ENCODE measurements at places on chromosomes 13 and 19.

DNA sequence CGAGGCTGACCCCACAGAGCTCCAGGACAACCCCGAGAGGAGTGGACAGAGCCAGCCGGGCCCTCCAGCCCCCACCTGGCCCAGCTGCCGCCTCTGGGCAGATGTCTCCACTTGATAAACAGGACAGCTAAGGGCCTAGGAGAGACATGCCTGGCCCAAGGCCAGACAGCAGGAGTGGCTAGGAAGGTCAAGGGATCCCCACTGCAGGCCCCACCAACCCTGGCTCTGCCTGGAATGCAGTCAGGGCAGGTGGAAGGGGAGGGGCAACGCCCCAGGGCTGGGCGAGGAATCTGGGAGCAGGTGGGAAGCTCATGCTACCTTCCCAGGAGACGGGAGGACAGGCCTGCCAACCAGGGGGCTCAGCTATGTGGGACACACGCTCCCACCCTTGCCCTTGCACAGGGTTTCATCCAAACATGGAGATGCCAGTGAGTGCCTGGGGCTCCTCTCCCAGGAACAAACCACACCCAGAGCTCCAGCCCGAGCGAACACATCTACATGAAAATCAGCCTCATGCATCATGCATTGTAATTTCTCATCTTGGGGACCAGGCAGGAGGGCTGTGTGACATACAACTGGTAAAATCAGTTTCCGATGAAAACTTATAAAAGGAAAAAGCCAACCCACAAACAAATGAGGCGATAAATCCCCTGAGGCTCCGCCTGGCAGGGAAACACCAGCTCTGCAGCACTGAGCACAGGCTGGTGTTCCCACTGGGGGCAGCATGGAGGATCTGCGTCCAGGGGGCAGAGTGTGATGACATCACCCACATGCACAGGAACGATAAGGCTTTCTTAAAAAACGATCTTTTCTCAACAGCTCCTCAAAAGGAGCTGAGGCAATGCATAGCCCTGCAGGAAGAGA, 25.0 kb downstream of the SH3GL1 start:
- DNase-seq = no peak

GRCh38 chr19:13057744-13058143, 44.9 kb downstream of the LYL1 start:
- DNase-seq = no peak

- DNase-seq = no peak
Observed at GRCh38 chr19:8530061-8530679, 16.2 kb upstream of the ZNF414 start.

- no peak for DNase-seq
Observed at GRCh38 chr13:76225815-76226489, 589.8 kb downstream of the LMO7 start.

DNA sequence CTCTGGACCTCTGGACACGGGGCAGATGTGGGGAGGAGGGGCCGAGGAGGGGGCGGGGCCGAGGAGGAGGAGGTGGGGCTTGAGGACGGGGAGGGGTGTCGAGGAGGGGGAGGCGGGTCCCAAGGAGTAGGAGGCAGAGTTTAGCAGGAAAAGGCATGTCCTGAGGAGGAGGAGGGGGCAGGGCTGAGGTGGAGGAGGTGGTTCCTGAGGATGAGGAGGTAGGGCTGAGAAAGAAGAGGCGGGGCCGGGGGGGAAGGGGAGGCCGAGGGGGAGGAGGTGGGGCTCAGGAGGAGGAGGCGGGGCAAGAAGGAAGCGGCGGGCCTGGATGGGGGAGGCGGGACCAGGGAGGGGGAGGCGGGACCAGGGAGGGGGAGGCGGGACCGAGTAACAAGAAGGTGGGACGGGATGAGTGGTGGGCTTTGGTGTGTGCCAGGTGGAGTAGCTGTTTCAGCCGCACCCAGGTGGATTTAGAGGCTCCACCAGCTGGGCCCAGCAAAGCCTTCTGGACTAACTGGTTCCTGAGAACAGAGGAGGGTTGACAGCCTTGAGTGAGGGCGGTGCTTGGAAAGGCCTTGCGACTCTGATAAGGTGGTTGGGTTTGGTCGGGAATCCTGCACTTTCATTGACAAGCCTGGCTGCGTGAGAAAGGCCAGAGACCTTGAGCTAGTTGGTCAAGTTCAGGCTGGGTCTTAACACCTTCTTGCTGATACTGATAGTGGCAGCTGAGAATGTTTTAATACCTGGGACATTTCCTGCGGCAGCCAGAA, 7.7 kb downstream of the TECR start:
- DNase-seq = no peak

- DNase-seq = no peak
Observed at GRCh38 chr13:37365496-37365895, 233.1 kb downstream of the POSTN start.

DNA sequence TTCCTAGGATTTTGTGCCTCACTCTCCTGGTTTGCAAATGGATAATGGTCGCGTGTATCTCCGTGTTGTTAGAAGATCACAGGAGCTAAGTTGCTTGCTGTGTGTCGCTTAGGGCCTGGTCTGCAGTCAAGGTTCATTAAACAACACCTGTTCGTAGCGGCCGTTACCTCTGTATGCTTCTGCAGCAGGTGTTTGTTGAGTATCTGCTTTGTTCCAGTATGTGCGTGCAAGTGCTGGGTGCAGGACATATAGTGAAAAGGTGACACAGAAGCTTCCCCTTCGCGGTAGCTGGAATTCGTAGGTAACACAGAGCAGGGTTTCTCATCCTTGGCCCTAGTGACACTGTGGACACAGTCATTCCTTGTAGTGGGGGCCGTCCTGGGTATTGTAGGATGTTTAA, 5.4 kb downstream of the MED25 start:
- no peak for DNase-seq

DNA sequence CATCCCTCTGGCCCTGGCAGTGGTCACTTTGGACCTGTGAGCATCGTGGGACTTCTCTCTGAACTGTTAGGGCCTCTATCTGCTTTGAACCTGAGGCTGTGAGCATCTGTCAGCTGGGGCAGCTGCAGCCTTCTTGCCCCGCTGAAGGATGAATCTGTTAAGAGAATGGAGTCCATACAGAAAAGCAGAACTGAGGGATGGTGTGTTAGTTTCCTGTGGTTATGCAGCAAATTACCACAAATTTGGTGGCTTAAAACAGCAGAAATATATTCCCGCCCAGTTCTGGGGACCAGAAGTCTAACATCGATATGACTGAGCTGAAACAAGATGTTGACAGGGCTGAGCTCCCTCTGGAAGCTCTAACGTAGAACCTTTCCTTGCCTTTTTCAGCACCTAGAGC, 1.6 kb upstream of the ZNF497 start:
- no peak for DNase-seq

- no peak for DNase-seq
Observed at GRCh38 chr13:38670627-38671026, 16.2 kb upstream of the FREM2 start.

DNA sequence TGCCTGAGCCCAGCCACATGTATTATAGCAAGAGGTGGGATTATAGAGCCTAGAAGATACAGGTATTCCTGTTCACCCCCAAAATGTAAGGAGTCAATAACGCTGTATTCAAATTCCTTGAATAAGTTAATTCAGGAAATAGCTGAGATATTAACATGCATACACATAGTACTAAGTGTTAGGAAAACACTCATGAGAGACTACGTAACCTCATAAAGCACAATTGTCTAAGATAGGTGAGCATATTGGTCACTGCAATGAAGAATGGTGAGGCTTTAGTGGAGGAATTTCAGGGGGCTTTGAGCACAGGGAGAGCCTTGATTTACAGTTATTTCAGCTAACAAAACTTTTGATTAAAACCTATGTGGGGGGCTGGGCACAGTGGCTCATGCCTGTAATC, 161.6 kb downstream of the LMO7 start:
- DNase-seq = no peak

DNA sequence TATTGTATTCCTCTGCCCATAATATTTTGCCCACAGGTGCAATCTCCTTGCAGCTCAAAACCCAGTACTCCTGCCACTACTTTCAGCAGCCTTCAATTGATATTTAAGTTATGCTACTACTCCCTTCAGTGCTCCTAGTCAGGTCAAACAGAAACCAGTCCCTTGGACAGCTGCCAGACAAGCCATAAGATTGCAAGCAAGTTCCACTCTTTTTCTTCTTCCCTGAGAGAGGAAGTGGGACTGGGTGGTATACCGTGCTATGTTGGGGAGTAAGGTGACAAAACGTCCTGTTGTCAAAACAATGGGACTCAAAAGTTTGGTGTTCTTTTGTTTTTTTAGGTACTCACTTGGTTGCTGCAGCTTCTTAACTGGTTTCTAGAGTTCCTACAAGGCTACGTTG, 63.1 kb upstream of the FRY start:
- DNase-seq = no peak

GRCh38 chr13:51225029-51225428, 2.8 kb downstream of the FAM124A start:
- no peak for DNase-seq

GRCh38 chr19:4357095-4357797, 13.9 kb downstream of the MPND start:
- no peak for DNase-seq

DNA sequence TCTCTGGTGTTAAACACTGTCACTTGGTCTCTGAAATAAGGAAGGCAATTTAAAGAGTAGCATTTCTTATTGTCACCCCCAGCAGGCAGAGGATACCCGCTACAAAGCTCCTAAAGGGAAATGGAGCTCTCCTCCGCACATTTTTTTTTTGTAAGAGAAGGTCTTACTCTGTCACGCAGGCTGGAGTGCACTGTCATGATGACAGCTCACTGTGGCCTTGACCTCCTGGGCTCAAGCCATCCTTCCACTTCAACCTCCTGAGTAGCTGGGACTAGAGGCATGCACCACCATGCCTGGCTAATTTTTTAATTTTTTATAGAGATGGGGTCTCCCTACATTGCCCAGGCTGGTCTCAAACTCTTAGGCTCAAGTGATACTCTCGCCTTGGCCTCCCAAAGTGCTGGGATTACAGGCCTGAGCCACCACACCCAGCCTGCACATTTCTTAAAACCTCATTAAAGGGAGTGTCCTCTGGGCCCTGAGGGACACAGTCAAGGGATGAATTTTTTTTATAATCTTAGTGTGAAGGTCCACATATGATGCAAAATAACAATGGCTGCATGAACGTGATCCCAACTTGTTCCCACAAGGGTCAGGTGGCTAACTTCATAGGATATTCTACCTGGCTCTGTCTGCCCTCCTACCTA, 32.1 kb downstream of the SLC25A30 start:
- no peak for DNase-seq

GRCh38 chr13:110576070-110576394, 14.5 kb upstream of the RAB20 start:
- DNase-seq = no peak

GRCh38 chr19:1489463-1490310, 463 bp downstream of the PCSK4 start:
- DNase-seq = no peak

GRCh38 chr13:100620792-100621191, 32.2 kb upstream of the GGACT start:
- DNase-seq = no peak

- DNase-seq = no peak
Observed at GRCh38 chr13:61477619-61478018, 62.0 kb upstream of the PCDH20 start.

- no peak for DNase-seq
Observed at GRCh38 chr13:41827507-41828213, 133.2 kb downstream of the VWA8 start.

GRCh38 chr13:112779856-112780604, 90.2 kb downstream of the ATP11A start:
- DNase-seq = no peak

DNA sequence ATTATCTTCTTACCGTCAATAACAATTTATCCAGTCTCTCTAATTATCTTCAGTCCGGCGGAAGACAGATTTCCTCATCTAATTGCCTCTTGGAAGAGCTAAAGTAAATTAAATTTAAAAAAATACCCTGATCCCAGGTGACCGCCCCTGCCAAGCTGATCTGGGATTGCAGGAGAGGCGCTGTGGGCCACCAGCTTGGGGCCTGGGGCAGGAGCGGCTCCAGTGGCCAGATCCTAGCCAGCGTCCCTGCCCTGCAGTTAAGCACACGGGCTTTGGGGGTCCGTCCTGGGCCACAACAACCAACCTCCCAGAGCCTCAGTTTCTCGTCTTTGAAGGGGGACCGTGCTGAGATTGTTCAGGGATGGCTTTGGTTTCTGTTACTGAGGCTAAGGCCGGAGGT, 12.4 kb upstream of the TMEM255B start:
- DNase-seq = no peak

- peak; percentile 53 for DNase-seq
Observed at GRCh38 chr19:806815-807421, 9.7 kb downstream of the PTBP1 start.

- no peak for DNase-seq
Observed at GRCh38 chr19:44735011-44735410, 13.5 kb upstream of the BCL3 start.

GRCh38 chr13:19362946-19363510, 181.4 kb upstream of the TUBA3C start:
- no peak for DNase-seq

DNA sequence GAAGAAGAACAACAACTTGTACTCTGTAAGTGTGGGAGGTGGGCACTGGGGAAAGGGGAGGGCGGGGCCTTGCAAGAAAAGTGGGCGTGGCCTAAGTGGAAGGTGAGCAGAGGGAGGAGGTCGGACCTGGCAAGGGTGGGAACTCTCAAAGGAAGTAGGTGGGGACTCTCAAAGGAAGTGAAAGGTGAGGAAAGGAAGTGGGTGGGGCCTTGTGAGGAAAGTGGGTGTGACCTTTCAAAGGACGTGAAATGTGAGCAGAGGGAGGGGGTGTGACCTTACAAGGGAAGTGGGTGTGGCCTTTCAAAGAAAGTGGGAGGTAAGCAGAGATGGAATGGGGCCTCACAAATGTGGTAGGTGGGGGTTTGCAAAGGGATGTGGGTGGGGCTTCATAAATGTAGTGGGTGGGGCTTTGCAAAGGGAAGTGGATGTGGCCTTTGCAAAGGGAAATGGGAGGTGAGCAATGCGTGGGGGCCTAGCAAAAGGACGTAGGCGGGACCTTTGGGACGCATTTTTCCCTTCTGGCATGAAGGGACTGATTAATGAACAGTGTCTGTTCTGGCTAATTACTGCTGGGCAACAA, 25.9 kb downstream of the ACSBG2 start:
- DNase-seq = no peak

- DNase-seq = no peak
Observed at GRCh38 chr13:110341445-110342244, 34.6 kb downstream of the COL4A2 start.

- DNase-seq = no peak
Observed at GRCh38 chr13:32659736-32660135, 73.5 kb downstream of the PDS5B start.

DNA sequence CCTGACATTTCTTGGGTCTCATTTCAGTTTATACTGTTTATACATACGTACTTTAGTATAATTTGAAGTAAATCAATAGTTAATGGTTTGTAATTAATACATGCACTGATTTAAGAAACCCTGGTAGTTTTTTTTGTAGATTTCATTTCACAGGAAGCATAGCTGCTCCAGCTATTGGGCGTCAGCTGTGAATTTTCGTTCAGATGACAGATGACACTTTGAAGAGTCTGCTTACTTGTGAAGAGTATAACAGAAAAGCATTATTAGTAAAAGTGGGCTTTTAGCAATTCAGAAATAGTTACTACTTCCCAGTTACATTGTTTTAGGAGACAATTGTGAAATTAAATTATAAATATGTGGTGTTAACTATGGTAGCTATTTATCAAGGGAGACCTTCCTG, 44.4 kb downstream of the METTL21C start:
- DNase-seq = no peak
